ENCODE measurements at places on chromosomes 6 and 20.

- H3K4me3 ChIP-seq = peak overlapping the region; percentile 63
- DNase-seq = no peak
- no peaks in the 10 kb centered on the region for H3K27me3 ChIP-seq
- peaks cover 17% of the 10 kb centered on the region for H3K4me1 ChIP-seq
- peak overlapping the region; percentile 80 for H3K27ac ChIP-seq
Measured at GRCh38 chr6:2633736-2634135, 117.0 kb downstream of the MYLK4 start.

DNA sequence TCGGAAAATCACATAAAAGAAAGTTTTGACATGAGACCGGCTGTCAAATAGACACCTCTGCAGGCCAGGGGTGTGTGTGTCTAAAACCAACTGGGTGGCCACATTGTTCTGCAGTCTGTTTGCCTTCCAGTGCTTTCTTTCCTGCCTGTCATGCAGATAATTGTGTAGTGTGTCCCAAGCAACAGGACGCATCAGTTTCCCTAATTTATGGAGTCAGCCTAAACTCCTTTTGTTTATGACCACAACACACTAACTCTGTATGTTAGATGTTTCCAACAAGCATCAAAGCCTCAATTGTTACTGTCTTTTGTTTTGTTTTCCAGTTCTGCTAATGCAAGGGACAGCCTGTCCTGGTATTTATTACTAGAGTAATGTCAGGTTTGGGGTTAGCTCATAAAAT lies 205.7 kb downstream of the ATXN1 start:
- no peak overlapping the region for H3K27ac ChIP-seq
- H3K4me3 ChIP-seq = no peak overlapping the region
- no peak for DNase-seq
- no peaks in the 10 kb centered on the region for H3K4me1 ChIP-seq
- no peaks in the 10 kb centered on the region for H3K36me3 ChIP-seq
- H3K27me3 ChIP-seq = no peaks in the 10 kb centered on the region

GRCh38 chr6:113903666-113904330 lies 46.7 kb downstream of the MARCKS start:
- H3K27me3 ChIP-seq = no peaks in the 10 kb centered on the region
- H3K27ac ChIP-seq = peak overlapping the region; percentile 29
- no peaks in the 10 kb centered on the region for H3K36me3 ChIP-seq

DNA sequence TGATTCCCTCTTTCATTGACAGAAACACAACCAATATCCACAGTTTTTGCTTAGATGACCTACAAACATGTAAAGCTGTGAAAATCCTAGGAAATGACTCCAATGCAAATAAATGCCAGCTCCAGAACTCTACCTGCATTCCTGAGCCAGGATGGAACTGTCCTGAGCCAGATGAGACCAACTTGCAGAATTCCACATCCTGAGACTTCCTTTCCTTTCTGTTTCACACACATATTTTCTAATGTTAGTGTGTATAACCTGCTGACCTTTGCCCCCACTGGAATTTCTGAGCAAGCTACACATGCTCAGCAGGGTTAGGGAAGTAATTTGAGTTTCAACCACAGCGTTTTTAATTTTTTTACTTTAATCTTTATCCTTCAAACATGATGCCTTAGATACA lies 69.6 kb upstream of the ADGRF1 start:
- no peaks in the 10 kb centered on the region for H3K27me3 ChIP-seq
- no peaks in the 10 kb centered on the region for H3K4me1 ChIP-seq
- no peaks in the 10 kb centered on the region for H3K36me3 ChIP-seq

GRCh38 chr20:15555913-15556312 lies 1017.3 kb downstream of the KIF16B start:
- no peak overlapping the region for H3K27ac ChIP-seq
- no peaks in the 10 kb centered on the region for H3K36me3 ChIP-seq
- H3K4me3 ChIP-seq = no peak overlapping the region
- no peak for DNase-seq
- no peaks in the 10 kb centered on the region for H3K4me1 ChIP-seq
- no peaks in the 10 kb centered on the region for H3K27me3 ChIP-seq

DNA sequence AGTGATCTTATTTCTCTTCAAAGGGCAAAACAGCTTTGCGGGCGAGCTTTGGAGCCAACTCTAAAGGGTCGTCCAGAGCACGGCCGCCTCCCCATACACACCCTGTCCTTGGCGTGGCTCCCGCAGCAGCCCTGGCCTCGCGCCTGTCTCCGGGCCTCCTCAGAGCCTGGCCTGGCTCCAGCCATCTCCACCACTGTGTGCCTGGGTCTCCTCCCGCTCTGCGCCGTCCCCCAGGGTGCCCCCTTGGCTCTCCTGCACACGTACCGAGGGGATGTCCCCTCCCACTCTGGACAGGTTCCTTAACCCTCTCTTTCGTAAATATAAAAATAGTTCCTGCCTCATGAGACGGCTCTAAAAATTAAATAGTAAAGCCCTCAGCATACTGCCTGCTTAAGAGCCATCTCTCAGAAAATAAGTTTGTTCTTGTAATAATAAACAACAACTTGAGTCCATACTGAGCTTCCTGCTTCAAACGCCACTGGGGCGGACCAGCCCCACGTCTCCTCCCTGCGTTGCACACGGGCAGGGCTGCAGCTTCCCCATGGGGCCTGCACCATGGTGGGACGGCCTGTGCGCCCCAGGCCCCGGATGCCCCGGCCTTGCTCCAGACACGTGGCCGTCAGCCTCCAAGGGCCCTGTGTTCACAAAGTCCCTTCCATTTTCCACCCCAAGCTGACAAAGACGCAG lies 226.2 kb downstream of the TTLL2 start:
- no peaks in the 10 kb centered on the region for H3K36me3 ChIP-seq
- peaks cover 20% of the 10 kb centered on the region for H3K4me1 ChIP-seq
- no peak overlapping the region for H3K4me3 ChIP-seq
- H3K27ac ChIP-seq = peak overlapping the region; percentile 59
- peaks cover 6% of the 10 kb centered on the region for H3K27me3 ChIP-seq

GRCh38 chr6:157927011-157927410 lies 54.7 kb upstream of the SYNJ2 start:
- no peak overlapping the region for H3K27ac ChIP-seq
- H3K4me1 ChIP-seq = no peaks in the 10 kb centered on the region
- H3K4me3 ChIP-seq = no peak overlapping the region
- no peaks in the 10 kb centered on the region for H3K27me3 ChIP-seq

GRCh38 chr6:157586088-157586414 lies 205.1 kb downstream of the ZDHHC14 start:
- H3K36me3 ChIP-seq = no peaks in the 10 kb centered on the region
- DNase-seq = no peak
- H3K4me1 ChIP-seq = no peaks in the 10 kb centered on the region

DNA sequence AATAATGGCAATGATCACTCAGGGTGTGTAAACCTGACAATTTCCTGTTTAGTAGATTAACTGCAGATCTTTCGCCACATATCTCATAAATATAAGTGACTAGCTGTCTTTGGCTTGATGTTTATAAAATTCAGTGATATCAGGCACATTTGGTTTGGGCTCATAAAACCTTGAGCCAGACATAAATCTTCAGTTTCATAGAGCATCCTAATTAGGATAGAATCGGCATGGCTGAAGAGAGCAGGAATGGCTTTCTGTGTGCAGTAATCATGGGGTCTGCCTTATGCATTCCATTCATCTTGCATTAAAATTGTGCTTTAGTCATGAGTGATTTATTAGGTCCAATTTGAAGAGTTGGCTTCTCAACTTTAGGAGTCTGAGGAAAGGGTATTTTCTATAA lies 27.2 kb downstream of the AIG1 start:
- H3K4me3 ChIP-seq = no peak overlapping the region
- no peak overlapping the region for H3K27ac ChIP-seq
- H3K36me3 ChIP-seq = no peaks in the 10 kb centered on the region
- no peak for DNase-seq
- H3K27me3 ChIP-seq = no peaks in the 10 kb centered on the region

DNA sequence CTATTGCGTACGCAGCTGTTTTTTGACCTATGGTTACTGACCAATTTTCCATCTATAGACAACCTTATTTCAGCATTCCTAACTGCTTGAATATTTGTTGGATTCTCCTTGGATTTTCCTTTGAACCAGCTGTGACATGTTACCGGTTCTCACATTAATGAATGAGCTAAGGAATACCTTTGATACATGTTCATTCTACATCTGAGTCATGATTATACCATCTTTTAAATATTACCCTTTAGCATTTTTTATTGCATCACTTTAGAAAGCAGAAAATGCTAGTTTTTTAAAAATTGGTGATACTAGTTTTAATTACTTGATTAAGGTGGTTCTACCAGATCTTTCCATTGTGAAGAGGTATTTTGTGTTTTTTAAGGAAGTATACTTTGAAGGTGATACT lies 1.9 kb upstream of the IGF2R start:
- peaks cover 21% of the 10 kb centered on the region for H3K4me1 ChIP-seq
- no peak for DNase-seq
- no peaks in the 10 kb centered on the region for H3K27me3 ChIP-seq
- H3K4me3 ChIP-seq = no peak overlapping the region

DNA sequence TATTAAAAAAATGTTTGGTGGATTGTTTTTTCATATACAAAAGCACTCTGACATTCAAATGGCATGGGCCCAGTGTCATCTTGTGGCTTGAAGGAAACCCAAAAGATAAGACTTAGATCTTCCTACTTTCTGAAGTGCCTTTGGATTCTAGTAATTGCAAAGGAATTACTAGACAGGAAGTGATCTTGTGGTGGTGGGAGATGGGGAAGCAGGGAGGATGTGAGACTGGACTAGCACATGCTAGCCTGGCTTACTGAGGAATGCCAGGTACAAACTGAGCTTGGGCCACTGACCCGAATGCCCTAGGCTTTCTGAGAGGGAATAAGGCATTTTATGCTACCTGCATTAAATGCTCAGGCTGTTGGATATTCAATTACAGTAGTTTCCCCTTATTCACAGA lies 59.0 kb downstream of the AFG1L start:
- H3K4me1 ChIP-seq = no peaks in the 10 kb centered on the region
- H3K27ac ChIP-seq = no peak overlapping the region
- H3K36me3 ChIP-seq = no peaks in the 10 kb centered on the region
- no peak for DNase-seq

DNA sequence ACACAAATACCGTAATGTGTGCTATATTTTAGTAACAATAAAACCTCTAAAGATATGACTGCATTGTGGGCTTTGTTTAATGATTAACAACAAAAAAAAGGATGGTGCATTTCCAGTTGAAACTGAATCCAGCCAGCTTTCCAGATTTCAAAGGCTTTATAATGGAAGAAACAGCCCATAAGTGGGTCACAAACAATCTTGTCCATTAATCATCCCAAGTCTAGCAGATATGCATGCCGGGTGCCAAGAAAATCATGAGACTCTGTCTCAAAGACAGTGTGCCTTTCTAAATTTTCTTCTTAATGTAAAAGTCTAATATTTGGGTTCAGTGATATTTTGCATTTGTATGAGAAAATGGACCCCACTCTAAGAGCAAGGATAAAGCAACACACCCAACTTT lies 20.6 kb upstream of the LAMP5 start:
- H3K4me1 ChIP-seq = no peaks in the 10 kb centered on the region
- no peaks in the 10 kb centered on the region for H3K36me3 ChIP-seq
- no peaks in the 10 kb centered on the region for H3K27me3 ChIP-seq
- no peak overlapping the region for H3K27ac ChIP-seq
- no peak for DNase-seq
- H3K4me3 ChIP-seq = no peak overlapping the region

DNA sequence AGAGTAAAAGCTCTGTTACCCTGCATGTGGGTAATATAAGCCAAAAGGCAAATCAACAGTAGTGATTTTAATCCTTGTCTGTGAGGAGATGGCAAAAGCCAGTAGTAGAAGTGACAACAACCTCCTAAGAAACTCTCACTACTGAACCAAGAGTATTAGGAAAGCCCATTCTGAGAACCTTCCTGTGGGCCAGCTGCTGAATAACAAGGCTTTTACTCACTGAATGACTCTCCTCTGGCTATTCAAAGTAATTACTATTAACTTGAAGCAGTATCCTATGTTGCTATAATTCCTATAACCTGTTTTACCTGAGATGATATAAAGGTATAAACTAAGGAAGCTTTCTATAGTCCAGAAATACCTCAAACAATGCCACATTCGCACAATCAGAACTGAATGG lies 55.1 kb downstream of the CHD6 start:
- H3K4me3 ChIP-seq = no peak overlapping the region
- H3K4me1 ChIP-seq = peaks cover 15% of the 10 kb centered on the region
- H3K27me3 ChIP-seq = no peaks in the 10 kb centered on the region
- no peak overlapping the region for H3K27ac ChIP-seq
- DNase-seq = no peak
- H3K36me3 ChIP-seq = peaks cover 3% of the 10 kb centered on the region

- no peak for DNase-seq
- H3K4me1 ChIP-seq = peaks cover 40% of the 10 kb centered on the region
- no peak overlapping the region for H3K4me3 ChIP-seq
- H3K27me3 ChIP-seq = no peaks in the 10 kb centered on the region
- H3K27ac ChIP-seq = no peak overlapping the region
- no peaks in the 10 kb centered on the region for H3K36me3 ChIP-seq
Measured at GRCh38 chr20:32539817-32540675, 45.1 kb downstream of the NOL4L start.

GRCh38 chr6:78700991-78701390 lies 166.4 kb upstream of the IRAK1BP1 start:
- no peak for DNase-seq
- H3K27ac ChIP-seq = no peak overlapping the region
- H3K4me3 ChIP-seq = no peak overlapping the region
- H3K4me1 ChIP-seq = no peaks in the 10 kb centered on the region

GRCh38 chr20:6644813-6645628 lies 122.5 kb upstream of the BMP2 start:
- DNase-seq = no peak
- no peak overlapping the region for H3K27ac ChIP-seq
- no peaks in the 10 kb centered on the region for H3K27me3 ChIP-seq
- no peak overlapping the region for H3K4me3 ChIP-seq
- H3K36me3 ChIP-seq = no peaks in the 10 kb centered on the region

DNA sequence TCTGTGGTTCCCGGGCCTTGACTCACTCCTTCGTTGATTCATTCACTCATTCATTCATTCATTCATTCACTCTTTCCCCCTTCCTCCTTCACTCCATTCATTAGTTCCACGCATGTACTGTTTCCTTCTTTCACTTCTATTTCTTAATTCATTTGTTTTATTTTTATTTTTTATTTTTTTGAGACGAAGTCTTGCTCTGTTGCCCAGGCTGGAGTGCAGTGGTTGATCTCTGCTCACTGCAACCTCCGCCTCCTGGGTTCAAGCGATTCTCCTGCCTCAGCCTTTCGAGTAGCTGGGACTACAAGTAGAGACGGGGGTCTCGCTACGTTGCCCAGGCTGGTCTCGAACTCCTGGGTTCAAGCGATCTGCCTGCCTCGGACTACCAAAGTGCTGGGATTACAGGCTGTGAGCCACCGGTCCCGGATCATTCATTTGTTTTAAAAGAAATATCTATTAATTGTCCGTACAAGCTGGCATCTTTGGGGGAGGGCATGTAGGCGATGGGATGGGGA lies 427 bp upstream of the NFKBIE start:
- H3K4me3 ChIP-seq = peak overlapping the region; percentile 62
- no peaks in the 10 kb centered on the region for H3K36me3 ChIP-seq
- no peak for DNase-seq

- H3K27ac ChIP-seq = no peak overlapping the region
- peaks cover 93% of the 10 kb centered on the region for H3K27me3 ChIP-seq
- DNase-seq = no peak
- H3K4me3 ChIP-seq = no peak overlapping the region
Measured at GRCh38 chr6:149933036-149933435, 8.8 kb upstream of the ULBP2 start.

All from suprapubic skin (tissue), 4 donors.